Small intestine (tissue), 16 donors: ENCODE measurements at places on chromosomes 3 and 15. TPM values are rescaled to one million over a fixed set of nuclear protein-coding genes. Genes with fewer than 3 reads are reported as not detected.
A peak's percentile ranks its signal among the peaks of the same experiment; 100 is the strongest.

DNA sequence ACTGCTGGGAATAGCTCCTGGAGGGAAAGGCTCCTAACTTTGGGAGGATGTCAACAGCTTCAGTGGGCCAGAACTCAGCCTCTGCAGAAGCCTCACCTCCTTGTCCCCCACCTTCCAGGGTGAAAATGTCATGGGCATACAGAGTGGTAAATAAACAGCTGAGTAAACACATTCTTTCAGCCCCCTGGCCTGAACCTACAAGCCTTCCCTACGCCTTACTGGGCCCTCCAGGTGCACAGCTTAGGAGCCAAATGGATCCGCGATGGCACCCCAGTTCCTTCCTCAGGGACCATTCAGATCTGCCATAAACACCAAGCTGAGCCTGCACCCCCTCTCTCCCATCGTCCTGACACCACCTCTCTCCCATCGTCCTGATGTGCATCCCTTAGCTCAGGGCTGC lies 126.2 kb upstream of the IGF1R start:
- no peaks in the 10 kb centered on the region for H3K27me3 ChIP-seq
- H3K4me1 ChIP-seq, result no peaks in the 10 kb centered on the region
- H3K27ac ChIP-seq, result no peak overlapping the region
- no peaks in the 10 kb centered on the region for H3K36me3 ChIP-seq

- H3K4me3 ChIP-seq, result no peak overlapping the region
- no peak for DNase-seq
- no peaks in the 10 kb centered on the region for H3K36me3 ChIP-seq
- H3K4me1 ChIP-seq, result no peaks in the 10 kb centered on the region
- no peaks in the 10 kb centered on the region for H3K27me3 ChIP-seq
Observed at GRCh38 chr3:11247362-11247761, 24.8 kb upstream of the ATG7 start.

DNA sequence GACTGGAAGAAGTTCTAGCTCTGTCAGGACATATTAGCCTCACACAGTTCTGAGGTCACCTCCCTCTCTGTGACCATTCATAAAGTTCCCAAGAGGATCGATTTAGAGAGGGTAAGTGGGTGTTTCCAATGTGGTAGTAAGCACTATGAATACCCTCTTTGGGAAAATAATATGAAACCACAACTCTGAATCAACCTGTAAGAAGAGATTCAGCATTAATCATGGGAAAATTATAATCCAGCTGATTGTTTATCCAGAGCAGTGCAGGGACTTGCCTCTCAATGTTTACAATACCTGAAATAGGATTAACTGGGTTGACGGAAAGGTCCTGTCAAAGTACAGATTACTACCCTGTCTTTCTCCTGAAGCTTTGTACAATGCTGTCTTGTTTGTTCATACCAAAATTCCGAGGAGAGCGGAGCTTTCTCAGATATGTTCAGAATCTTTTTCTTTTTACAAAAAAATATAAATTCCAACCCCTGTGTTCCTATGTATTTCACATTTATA lies 302.9 kb upstream of the DPPA4 start:
- no peaks in the 10 kb centered on the region for H3K4me1 ChIP-seq
- no peak for DNase-seq
- no peak overlapping the region for H3K27ac ChIP-seq

DNA sequence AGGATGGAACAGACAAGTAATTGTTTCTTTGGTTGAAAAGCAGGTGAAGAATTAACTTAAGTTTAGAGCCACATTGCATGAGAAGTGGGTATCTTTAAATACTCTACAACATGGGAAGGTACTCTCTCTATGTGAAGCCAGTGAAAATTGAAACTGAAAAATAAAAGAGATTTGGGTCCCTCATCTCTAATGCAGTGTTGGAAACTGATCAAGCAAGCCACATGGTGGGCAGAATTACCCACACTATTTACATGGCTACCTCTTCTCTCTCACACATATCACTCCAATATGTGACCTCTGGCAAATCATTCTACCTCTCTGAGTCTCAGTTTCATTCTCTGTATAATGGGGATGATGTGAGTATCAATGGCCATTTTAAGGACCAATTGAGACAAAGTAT lies 339.0 kb downstream of the IL5RA start:
- H3K4me3 ChIP-seq, result no peak overlapping the region
- H3K27me3 ChIP-seq, result no peaks in the 10 kb centered on the region
- no peak for DNase-seq
- H3K27ac ChIP-seq, result no peak overlapping the region

- DNase-seq, result peak; percentile 82
- H3K36me3 ChIP-seq, result no peaks in the 10 kb centered on the region
- H3K4me3 ChIP-seq, result peak within 1 kb of the TSS; percentile 98
- H3K27me3 ChIP-seq, result no peaks in the 10 kb centered on the region
Observed at GRCh38 chr3:23805633-23806533, at the start of gene UBE2E1. Gene UBE2E1 (plus strand): TSS chr3:23805955. CDS start chr3:23807270, 1,315 bp downstream.

DNA sequence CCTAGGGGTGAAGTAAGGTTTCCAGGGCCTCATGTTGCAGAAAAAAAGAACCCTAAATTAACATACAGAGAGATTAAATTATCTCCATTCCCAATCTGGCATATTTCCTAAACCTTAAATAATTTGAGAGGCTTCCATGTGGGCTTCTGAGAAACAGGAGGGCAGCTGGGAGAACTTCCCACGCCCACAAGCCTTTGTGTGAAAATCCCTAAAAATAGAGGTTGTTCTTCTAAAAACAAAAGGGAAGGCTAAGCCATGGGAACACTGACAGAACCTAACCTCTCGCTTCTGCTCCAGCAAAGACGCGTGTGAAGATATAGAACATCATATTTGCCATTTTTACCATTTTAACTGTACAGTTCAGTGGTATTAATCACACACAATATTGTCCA lies 812 bp upstream of the SLC12A8 start:
- no peak for DNase-seq
- H3K27ac ChIP-seq, result no peak overlapping the region
- H3K36me3 ChIP-seq, result no peaks in the 10 kb centered on the region

- H3K36me3 ChIP-seq, result no peaks in the 10 kb centered on the region
- no peak overlapping the region for H3K4me3 ChIP-seq
- no peak overlapping the region for H3K27ac ChIP-seq
Observed at GRCh38 chr3:114861666-114862065, 285.4 kb downstream of the ZBTB20 start.

DNA sequence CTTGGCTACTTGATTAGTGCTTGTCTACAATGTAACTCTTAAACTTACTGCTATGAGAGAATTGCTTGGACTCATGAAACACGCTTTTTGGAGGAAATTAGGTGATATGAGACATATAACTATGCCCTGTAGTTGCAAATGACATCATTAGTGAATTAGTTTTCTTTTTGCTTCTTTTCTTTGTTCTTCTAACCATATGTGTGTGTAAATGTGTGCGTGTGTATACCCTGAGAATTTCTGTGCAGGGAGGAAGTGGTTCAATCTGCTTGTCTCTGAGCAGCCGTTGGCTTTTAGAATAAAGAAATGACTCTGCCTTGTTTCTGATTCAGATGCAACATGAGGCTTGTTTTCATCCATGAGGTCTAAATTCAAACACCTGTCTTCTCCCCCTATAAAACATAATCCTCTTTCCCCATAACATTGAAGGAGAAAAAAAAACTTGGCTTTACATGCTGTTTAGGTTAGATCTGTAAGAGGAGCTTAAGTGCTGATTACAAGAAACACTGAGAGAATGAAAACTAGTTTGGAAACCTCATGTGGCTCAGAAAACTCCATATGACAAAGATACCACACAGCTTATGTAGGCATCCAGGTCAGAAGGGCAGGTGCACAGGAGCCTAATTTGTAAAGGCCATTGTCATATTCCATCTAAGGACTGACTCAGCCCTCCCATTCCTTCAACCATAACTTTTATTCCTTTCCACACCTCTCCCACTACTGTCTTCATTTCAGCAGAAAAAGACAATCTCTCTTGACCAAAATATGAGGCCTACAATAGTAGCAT lies 30.5 kb upstream of the BLM start:
- DNase-seq, result no peak
- no peaks in the 10 kb centered on the region for H3K36me3 ChIP-seq
- H3K4me1 ChIP-seq, result no peaks in the 10 kb centered on the region

DNA sequence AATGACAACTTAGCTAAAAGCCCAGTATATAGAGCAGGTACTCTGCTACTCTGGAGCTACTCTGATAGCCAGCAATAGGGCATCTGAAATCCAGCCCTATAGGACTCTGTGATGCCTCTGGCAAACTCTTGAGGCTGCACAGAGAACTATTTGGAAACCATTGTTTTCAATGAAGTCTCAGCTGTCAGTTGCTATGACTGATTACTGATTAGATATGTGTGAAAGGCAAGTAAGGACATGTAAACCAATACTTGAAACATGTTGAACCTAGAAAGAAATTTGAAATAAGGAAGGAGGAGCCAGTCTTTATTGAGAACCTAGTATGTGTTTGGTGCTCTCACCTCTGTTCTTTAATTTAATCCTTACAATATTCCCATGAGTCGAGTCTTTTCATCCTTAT lies 40.2 kb upstream of the CRTC3 start:
- no peak overlapping the region for H3K27ac ChIP-seq
- DNase-seq, result no peak
- H3K27me3 ChIP-seq, result no peaks in the 10 kb centered on the region
- peaks cover 35% of the 10 kb centered on the region for H3K36me3 ChIP-seq
- H3K4me3 ChIP-seq, result no peak overlapping the region

- no peaks in the 10 kb centered on the region for H3K27me3 ChIP-seq
- H3K4me1 ChIP-seq, result peaks cover 4% of the 10 kb centered on the region
- H3K27ac ChIP-seq, result no peak overlapping the region
- H3K36me3 ChIP-seq, result peaks cover 6% of the 10 kb centered on the region
- no peak for DNase-seq
Observed at GRCh38 chr3:49709852-49710251, 9.6 kb downstream of the AMIGO3 start.

DNA sequence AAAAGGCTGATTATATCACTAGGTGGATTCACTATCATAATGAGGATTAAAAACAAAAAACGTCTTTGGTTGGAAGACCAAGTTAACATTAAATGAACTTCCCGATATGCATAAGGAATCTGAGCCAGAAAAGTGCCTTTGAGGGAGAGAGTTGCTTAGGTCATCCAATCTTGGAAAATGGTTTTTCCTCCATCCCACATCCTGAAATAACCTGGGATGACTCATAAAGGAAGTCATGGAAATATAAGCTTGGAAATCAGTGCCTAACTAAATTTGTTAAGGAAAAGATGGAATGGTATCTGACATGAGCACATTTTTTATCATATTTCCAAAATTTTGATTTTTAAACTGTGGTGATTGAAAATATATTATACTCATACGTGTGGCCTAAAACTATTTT lies 66.0 kb downstream of the KBTBD8 start:
- H3K27me3 ChIP-seq, result no peaks in the 10 kb centered on the region
- no peaks in the 10 kb centered on the region for H3K36me3 ChIP-seq
- DNase-seq, result no peak
- no peaks in the 10 kb centered on the region for H3K4me1 ChIP-seq

- H3K4me1 ChIP-seq, result no peaks in the 10 kb centered on the region
- H3K27me3 ChIP-seq, result no peaks in the 10 kb centered on the region
- no peak for DNase-seq
- H3K36me3 ChIP-seq, result no peaks in the 10 kb centered on the region
Observed at GRCh38 chr3:150106740-150107428, 136.2 kb upstream of the PFN2 start.

- H3K27ac ChIP-seq, result no peak overlapping the region
- no peak overlapping the region for H3K4me3 ChIP-seq
- H3K36me3 ChIP-seq, result no peaks in the 10 kb centered on the region
- no peak for DNase-seq
Observed at GRCh38 chr3:55588146-55588765, 101.2 kb upstream of the WNT5A start.

- H3K27me3 ChIP-seq, result no peaks in the 10 kb centered on the region
- H3K4me1 ChIP-seq, result no peaks in the 10 kb centered on the region
- DNase-seq, result no peak
- H3K4me3 ChIP-seq, result no peak overlapping the region
- H3K27ac ChIP-seq, result no peak overlapping the region
Observed at GRCh38 chr3:196140224-196140623, 58.3 kb upstream of the TFRC start.

- H3K27me3 ChIP-seq, result no peaks in the 10 kb centered on the region
- H3K4me1 ChIP-seq, result no peaks in the 10 kb centered on the region
- no peak overlapping the region for H3K27ac ChIP-seq
- DNase-seq, result no peak
Observed at GRCh38 chr15:75208501-75209288, 7.0 kb downstream of the C15orf39 start.

DNA sequence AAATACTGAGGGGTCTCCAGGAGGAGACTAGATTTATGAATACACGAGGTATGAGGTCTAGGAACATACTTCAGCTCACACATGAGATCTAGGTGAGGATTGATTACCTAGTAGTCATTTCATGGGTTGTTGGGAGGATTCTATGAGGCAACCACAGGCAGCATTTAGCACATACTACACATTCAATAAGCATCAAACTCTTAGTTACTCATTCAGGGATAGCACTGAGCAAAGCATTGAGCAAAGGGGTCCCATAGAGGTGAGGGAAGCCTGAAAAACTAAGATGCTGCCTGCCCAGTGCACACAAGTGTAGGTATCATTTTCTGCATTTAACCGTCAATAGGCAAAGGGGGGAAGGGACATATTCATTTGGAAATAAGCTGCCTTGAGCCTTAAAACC lies 4.5 kb downstream of the CCR5 start:
- H3K4me1 ChIP-seq, result no peaks in the 10 kb centered on the region
- H3K4me3 ChIP-seq, result no peak overlapping the region
- no peaks in the 10 kb centered on the region for H3K36me3 ChIP-seq
- no peak for DNase-seq

GRCh38 chr15:39287322-39288195 lies 293.3 kb upstream of the THBS1 start:
- no peak overlapping the region for H3K27ac ChIP-seq
- no peaks in the 10 kb centered on the region for H3K27me3 ChIP-seq

GRCh38 chr15:65194826-65195547 lies 9.8 kb upstream of the CLPX start:
- DNase-seq, result no peak
- H3K27ac ChIP-seq, result no peak overlapping the region
- no peaks in the 10 kb centered on the region for H3K36me3 ChIP-seq
- H3K4me1 ChIP-seq, result no peaks in the 10 kb centered on the region

- H3K27me3 ChIP-seq, result no peaks in the 10 kb centered on the region
- no peak overlapping the region for H3K27ac ChIP-seq
- no peaks in the 10 kb centered on the region for H3K4me1 ChIP-seq
- no peak for DNase-seq
- no peak overlapping the region for H3K4me3 ChIP-seq
- no peaks in the 10 kb centered on the region for H3K36me3 ChIP-seq
Observed at GRCh38 chr3:38327335-38328009, 19.1 kb upstream of the XYLB start.

The WWTR1 gene
- 27.3 TPM for polyA plus RNA-seq

The PRSS50 gene
- 3.7 TPM for polyA plus RNA-seq

The CCR4 gene
- polyA plus RNA-seq, result not detected

The MYEF2 gene
- polyA plus RNA-seq, result 16.6 TPM

The IGF2BP2 gene
- polyA plus RNA-seq, result 93.8 TPM

The RNU5B-1 gene
- not detected for polyA plus RNA-seq

The TM4SF1 gene
- polyA plus RNA-seq, result 21.4 TPM

The FILIP1L gene
- 10.5 TPM for polyA plus RNA-seq

The ALDH1A2 gene
- 0.97 TPM for polyA plus RNA-seq

The CMSS1 gene
- polyA plus RNA-seq, result 24.0 TPM

The DLEC1 gene
- 0.19 TPM for polyA plus RNA-seq
